DMS79 (cell line): ENCODE measurements at places on chromosomes 16 and 17.

- no peak for DNase-seq
Observed at GRCh38 chr17:39903158-39903884, 15.1 kb downstream of the GSDMB start.

GRCh38 chr17:56893503-56893902, 20.3 kb downstream of the TRIM25 start:
- no peak for DNase-seq

GRCh38 chr16:64826374-64826773, 295.5 kb downstream of the CDH11 start:
- no peak for DNase-seq

- DNase-seq = no peak
Observed at GRCh38 chr17:8162997-8163977, 539 bp upstream of the VAMP2 start.

DNA sequence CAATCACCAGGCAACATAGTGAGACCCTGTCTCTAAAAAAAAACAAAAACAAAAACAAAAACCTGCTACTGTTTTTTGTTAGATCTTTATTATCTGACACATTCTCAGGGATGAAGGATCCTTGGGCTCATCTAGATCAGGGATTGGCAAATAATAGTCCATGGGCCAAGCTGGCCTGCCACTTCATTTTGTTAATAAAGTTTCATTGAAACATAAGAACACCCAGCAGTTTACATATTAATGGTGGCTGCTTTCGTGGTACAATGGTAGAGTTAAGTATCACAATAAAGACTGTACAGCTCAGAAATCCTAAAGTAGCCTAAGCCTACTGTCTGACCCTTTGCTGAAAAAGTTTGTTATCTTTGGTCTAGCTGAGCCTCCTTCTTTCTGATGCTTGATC, 32.9 kb upstream of the CLEC18A start:
- no peak for DNase-seq

- no peak for DNase-seq
Observed at GRCh38 chr16:83807327-83807709, 460 bp upstream of the HSBP1 start.

DNA sequence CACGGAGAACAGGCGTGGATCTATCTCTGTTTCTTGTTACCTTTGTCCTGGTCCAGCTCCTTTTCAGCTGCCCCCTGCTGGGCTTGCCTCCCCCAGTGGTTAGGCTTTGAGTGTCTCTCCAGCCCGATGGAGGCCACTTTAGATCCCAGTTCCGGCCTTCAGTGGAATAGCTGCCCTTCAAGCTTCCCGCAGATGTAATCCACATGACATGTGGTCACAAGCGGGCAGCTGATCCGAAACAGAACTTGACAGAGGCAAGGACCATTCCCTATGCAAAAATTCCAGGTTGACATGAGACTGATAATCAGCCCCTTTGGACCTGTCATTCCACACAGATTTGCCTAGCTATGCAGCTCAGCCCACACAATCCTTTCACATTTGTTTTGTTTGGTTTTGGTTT, 40.6 kb upstream of the AQP8 start:
- no peak for DNase-seq

GRCh38 chr17:49646391-49647255, 31.3 kb downstream of the SPOP start:
- DNase-seq = no peak

DNA sequence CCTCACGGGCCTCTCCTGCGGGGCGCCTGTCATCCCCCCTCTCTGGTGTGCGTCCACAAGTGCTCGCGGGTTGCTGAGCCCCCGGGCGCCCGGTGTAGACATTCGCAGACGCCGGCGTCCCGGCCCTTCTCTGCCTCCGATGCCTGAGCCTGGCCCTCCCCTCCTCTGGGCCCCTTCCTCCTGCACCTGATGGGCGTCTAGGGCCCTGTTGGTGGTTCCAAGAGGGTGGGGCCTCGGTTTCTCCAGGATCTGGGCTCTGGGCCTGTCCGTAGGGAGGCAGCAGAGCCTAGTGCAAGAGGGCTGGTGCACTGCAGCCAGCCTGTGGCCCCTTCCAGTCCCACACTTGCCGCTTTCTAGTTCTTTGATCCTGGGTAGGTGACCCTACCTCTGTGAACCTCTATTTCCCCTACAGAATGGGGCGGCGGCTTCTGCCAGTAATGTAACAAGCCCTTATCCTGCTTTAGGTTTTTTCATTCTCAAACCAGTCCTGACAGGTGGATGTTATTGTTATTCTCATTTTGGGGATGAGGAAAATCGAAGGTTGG, 623 bp downstream of the E4F1 start:
- no peak for DNase-seq

- no peak for DNase-seq
Observed at GRCh38 chr17:40364121-40364861, at the start of gene GJD3. Gene GJD3 (minus strand): TSS chr17:40364737. CDS start chr17:40363815, 922 bp downstream.

DNA sequence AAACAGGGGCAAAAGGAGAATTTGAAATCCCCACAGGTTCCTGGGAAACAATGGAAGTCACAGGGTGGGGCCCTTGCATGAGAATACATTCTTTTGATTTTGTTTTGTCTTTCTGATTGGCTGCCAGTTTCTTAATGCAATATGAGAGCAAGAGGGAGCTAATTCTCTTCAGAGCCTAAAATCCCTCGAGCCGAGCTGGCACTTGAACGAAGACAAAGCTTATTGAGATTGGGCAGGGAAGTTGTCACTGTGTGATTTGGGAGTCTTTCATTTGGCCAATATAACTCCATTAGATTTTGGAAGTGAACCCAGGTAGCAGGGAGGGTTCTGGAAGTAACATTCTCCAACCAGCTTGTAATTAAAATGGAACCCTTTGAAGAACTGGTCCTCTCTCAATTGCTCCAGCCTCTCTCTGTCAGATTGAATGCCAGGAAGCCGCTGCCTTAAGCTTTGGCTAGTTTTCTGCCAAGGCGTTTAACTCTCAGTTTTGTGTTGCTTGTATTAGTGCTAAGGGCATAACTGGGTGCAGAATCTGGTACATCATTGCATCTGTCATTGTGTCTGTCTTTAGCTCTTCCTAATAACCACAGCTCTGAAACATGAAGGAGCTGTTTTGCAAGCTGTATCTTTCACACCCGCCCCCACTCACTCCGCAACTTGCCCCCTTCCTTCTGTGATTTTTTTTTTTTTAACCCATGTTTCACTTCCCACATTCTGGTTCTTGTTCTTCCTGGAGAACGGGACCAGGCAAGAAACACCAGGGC, 272.0 kb downstream of the MAF start:
- no peak for DNase-seq

- peak; percentile 56 for DNase-seq
Observed at GRCh38 chr17:50626037-50626574, 8.6 kb upstream of the ABCC3 start.

DNA sequence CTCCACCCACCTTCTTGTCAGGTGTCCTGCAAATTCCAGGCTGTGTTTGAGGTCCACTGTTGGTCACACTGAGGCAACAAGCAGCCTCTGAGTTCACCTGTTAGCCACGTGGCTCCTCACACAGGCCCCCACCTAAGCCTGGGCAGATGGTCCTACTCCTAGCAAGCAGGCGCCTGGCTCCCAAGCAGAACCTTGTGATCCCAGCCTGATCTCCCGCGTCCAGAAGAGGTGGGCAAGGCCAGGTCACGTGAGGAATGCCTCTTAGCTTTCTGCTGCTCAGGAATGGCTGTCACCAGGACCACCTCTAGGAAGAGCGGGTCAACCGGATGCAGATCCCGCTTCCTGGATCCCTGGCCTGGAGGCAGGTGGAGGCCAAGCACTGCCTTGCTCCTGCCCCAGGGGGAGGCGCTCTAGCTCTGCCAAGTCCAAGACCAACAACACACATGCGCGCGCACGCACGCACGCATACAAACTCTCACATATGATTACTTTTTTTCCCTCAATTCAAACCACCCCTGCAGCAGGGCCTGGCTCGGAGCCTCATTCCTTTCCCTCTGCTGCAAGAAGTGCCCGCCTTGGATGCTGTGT, 9.5 kb downstream of the CYB561 start:
- no peak for DNase-seq

DNA sequence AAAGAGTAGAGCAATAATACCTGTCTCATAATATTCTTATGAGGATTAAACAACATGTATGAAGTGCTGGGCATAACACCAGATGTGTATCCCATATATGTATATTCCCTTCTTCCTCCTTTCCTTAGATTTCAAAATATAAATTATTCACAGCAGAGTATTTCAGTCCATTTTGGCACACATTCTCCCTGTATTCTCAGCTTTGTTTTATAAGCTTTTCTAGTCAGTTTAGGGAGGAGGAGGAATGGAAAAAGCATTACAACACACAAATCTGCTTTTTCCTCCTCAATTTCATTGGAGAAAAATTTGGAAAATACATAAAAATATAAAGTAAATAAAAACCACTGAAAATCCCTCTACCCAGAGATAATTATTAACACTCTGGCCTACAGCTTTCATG, 46.6 kb upstream of the CORO6 start:
- DNase-seq = no peak

- no peak for DNase-seq
Observed at GRCh38 chr16:84836234-84836647, 16.5 kb downstream of the CRISPLD2 start.

GRCh38 chr17:31095236-31096105, 694 bp downstream of the NF1 start:
- peak; percentile 48 for DNase-seq

- no peak for DNase-seq
Observed at GRCh38 chr16:12390644-12391043, 413.0 kb downstream of the CPPED1 start.

GRCh38 chr17:2170023-2170422, 115.1 kb downstream of the HIC1 start:
- DNase-seq = no peak

- peak; percentile 35 for DNase-seq
Observed at GRCh38 chr17:81453076-81453475, 57.8 kb downstream of the BAHCC1 start.

- no peak for DNase-seq
Observed at GRCh38 chr17:78268951-78269905, 37.8 kb downstream of the TMEM235 start.

GRCh38 chr16:2895813-2896212, 12.8 kb downstream of the FLYWCH2 start:
- DNase-seq = no peak

- DNase-seq = peak; percentile 8
Observed at GRCh38 chr16:50121721-50122445, 31.2 kb upstream of the TENT4B start.

DNA sequence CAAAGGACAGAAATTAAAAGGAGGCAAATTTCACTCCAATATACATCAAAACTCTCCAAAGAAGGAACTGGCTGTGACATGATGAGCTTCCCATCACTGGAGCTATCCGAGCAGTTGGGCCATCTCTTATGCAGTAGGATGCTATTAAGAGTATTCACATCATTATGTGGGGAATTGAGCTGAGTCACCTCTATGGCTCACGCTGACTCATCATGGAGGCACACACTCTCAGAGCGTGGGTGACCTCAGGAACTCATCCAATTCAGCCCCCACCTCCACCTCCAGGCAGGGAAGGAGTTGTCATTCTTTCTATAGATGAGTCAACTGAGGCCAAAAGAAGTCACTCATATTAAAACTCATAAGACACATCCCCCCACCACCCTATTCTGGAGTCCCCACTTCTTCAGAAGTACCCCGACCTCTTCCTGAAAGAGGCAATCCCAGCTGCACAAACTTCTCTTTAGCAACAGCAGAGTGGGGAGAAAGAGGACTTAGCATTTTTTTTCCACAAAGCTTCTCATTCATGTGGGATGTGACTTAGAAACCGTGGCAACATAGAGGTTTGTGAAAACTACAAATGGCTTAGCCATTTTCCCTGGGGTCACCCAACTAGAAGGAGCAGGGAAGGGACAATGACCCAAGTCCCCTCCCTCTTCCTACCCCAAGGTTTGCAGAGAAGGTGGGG, 32.5 kb downstream of the ABCC12 start:
- no peak for DNase-seq

DNA sequence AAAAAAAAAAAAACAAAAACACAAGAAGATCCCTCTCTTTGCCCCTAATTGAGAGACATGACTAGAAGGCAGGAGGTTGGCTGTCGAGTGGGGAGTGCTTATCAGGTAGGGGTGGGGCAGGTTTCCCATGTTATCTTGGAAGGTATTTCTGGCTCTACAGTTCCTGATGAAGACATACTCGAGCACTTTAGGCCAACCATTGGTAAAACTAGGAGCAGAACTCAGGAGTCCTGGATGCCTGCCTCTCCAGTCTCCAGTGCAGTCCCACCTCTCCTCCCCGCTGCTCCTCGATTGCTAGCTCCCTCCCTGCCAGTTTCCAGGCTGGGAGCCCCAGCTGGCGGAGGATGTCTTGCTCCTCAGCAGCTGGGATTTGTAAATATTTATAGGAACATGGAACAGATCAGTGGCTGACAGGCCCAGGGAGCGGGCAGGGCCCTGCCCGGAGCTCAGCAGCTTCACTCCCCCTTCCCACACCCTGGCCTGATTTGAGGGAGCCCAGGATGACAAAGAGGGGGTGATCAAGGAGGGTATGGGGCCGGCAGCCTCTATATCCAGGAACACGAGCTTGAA, 11.4 kb upstream of the C1QL1 start:
- DNase-seq = no peak

DNA sequence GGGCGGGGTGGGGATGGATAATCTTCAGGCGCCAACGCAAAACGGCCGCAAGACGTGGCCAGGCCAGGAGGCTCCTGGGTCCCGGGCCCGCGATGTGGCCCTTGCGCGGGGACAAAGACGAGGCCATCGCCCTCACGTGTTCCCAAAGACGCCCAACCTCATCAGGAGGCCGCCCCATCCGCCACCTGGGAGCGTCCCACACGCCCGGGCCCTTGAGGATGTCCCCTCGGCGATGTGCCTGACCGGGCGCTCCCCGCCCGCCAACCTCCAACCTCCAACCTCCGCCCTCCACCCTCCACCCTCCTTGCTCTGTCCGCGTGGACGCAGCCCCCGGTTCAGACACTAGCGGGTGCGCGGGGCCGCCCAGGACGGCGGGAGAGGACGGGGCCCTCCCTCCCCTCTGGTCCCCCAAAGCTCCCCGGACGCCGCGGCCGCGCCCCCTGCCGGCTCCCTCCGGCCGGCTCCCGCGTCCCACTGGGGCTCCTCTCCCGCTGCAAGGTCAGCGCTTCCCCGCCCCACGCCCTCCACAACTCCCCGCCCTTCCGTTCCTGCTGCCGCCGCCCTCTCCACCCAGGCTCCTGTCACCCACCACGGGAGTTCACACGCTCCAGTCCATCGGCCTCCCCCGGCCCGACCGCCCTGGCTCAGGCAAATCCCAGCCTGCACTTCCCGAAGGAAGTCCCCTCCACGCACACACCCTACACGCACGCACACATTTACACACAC, 250.8 kb upstream of the RPL38 start:
- peak; percentile 9 for DNase-seq

GRCh38 chr16:81275795-81276194, 37.3 kb downstream of the BCO1 start:
- no peak for DNase-seq
